ENCODE measurements at places on chromosomes 4 and X.
A peak's percentile ranks its signal among the peaks of the same experiment; 100 is the strongest.

DNA sequence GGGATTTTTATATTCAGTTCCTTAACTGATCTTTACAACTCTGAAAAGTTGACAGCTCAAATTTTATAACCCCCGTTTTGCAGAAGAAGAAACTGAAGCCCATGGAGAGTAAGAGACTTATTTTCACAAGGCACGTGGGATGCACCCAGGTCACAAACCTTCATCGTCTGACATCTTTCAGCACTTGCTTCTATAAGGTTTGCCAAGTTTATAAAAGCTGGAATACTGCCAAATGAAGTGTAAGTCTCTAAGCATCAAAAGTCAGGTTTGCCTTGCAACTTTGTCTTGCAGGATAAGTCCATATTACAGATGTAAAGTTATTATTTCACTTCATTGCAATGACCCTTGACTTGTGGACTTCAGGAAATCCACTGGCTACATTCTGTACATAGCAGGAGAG, 6.3 kb upstream of the KCNIP4 start:
- no peak for DNase-seq

- DNase-seq, result no peak
Observed at GRCh38 chrX:24376403-24376802, 16.0 kb downstream of the SUPT20HL1 start.

DNA sequence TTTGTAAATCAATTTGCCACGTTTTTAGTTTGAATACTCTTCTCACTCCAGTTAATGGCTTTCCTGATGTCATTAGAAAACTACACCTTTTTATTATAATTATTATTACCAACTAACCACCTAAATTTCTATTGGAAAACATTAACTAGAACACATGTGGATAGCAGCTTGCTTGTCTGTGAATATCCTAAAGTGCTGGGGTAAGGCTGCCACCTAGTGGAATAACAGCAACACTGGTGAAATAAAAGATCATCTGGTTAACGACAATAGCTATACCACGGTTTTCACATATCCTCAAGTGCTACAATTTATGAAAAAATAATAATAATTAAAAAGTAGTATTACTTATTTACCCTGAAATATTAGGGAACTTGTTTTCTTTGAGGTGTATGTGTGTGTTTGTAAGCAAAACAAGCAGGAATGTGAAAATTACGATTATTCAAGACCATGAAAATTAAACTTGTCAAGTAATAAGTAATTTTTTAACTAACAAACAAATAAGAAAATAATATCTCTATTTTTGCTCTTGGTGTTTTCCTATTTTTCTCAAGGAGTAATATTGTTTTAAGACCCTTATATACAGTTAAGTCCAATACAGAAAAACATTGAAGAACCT, 130.1 kb upstream of the TECRL start:
- peak; percentile 51 for DNase-seq

DNA sequence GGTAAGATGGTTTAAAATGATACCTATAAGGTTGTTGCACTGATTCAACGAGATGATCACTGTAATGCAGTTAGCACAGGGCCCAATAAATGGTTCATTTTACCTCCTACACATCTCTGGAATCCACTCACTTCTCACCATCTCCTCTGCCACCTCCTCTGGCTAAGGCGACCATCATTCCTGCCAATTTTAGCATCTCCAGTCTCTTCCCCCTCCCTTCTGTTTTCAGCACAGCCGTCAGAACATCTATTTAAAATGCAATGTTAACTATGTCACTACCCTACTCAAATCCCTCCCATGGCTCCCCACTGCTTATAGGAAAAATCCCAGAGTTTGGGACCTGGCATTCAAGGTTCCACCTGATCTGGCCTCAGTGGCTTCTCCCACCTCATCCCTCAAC, 3.5 kb upstream of the SYP start:
- DNase-seq, result no peak

GRCh38 chr4:42845586-42845985, 46.9 kb upstream of the GRXCR1 start:
- no peak for DNase-seq

DNA sequence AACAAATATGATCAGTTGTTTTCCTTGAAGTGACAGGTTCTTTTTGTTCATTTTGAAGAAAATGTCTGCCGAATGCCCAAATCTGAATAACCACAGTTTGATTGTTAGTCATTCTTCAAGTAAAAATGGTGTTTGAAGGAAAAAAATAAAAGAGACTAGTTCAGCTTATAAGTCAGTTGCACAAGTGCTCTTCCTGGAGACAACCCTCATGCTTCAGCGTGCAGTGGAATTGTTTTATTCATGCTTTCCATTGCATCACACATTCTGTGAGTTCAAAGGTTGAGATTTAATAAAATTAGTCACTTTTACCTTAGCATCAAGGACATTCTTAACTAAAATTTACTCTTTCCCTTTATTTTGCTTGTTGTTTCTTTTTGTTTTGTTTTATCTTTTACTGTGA, 404.9 kb downstream of the ZNF674 start:
- DNase-seq, result no peak

DNA sequence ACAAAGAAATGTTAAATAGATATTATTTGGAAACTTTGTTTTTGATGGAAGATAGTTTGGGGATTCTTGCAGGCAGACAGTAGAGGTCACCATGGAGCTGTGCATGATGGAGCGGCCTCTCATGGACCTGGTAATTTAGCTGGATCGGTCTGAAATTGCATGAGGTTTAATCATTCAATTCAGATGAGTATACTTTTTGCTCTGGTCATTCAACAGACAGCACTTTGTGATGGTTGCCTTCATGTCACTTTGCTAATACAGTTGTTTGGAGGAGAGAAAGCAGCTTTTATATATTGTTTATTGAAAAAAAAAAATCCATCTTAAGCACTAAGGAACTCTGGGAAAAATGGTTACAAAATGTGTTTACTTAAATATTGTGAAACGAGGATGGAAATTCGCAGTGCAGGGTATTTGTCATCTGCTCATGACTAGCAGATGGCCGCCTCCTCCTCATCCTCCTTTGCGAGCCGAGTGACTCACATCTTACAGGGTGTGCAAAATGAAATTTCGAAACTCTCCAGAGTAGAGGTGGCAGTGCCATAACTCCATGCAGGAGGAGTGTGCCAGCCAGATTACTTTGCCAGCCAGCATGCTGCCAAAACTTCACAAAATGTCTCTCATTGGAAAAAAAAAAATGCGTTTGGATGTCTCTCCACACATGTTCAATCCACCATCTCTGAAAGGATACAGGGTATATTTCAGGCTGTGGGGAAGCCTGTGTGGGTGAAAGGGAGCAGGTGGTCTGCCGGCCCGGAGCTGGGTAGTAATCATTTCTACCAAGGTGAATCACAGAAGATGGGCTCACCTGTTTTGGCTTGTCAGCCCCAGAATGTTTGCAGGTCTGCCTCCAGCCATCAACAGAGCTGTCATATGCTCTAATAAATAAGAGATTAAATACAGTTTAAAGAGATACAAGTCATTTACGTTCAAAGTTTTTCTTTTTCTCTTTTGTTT, 314.9 kb upstream of the DIPK2B start:
- no peak for DNase-seq

GRCh38 chrX:34218063-34218462, 85.9 kb upstream of the FAM47A start:
- no peak for DNase-seq

- DNase-seq, result no peak
Observed at GRCh38 chr4:125168531-125168930, 146.2 kb upstream of the FAT4 start.

DNA sequence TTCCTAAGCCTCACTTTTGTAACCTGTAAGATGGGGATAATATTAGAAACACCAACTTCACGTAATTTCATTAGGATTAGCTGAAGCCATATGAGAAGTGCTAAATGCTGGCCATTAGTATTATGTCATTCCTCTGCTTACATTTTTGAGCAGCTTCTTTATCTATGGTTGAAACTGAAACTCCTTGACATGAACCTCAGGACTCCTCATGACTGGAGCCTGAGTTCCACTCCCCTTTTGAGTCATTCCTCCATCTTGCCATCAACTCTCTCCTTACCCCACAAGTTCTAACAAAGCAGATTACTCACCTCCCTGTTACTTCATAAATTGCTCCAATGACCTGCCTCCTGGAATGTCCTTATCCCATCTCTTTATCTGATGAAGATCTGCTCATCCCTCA, 123.2 kb upstream of the KCNIP4 start:
- no peak for DNase-seq

All from ecto neural progenitor cell (in vitro differentiated cells).